ENCODE measurements at places on chromosomes 11 and 22. TPM values are rescaled to one million over a fixed set of nuclear protein-coding genes. Genes with fewer than 3 reads are reported as not detected.
A peak's percentile ranks its signal among the peaks of the same experiment; 100 is the strongest.

The C1QTNF4 gene
- total RNA-seq: 1.8 TPM

The SLC37A2 gene
- 4.2 TPM for total RNA-seq

The ZNF214 gene
- 4.3 TPM for total RNA-seq

The ACAT1 gene
- 42.5 TPM for total RNA-seq

The GAS2 gene
- total RNA-seq: 13.2 TPM

The SEC14L6 gene
- 0.99 TPM for total RNA-seq

The ACTN3 gene
- total RNA-seq: not detected

The PPFIBP2 gene
- total RNA-seq: 34.9 TPM

The OR51E2 gene
- not detected for total RNA-seq

The FREY1 gene
- total RNA-seq: 2.3 TPM

The SMTNL1 gene
- total RNA-seq: not detected

The PTPN5 gene
- total RNA-seq: 0.26 TPM

The CHRM4 gene
- total RNA-seq: not detected

The NCAM1 gene
- total RNA-seq: 26.0 TPM

The FAM180B gene
- 0.66 TPM for total RNA-seq

The DEFB131B gene
- not detected for total RNA-seq

GRCh38 chr22:48099671-48100070, 1337.2 kb downstream of the TBC1D22A start:
- H3K27me3 ChIP-seq: no peaks in the 10 kb centered on the region
- DNase-seq: no peak
- no peak overlapping the region for H3K4me3 ChIP-seq
- H3K36me3 ChIP-seq: no peaks in the 10 kb centered on the region
- no peaks in the 10 kb centered on the region for H3K4me1 ChIP-seq

GRCh38 chr22:21889251-21889990, 22.0 kb upstream of the MAPK1 start:
- no peak overlapping the region for H3K27ac ChIP-seq
- no peak overlapping the region for H3K4me3 ChIP-seq
- DNase-seq: no peak
- H3K27me3 ChIP-seq: no peaks in the 10 kb centered on the region
- no peaks in the 10 kb centered on the region for H3K36me3 ChIP-seq

DNA sequence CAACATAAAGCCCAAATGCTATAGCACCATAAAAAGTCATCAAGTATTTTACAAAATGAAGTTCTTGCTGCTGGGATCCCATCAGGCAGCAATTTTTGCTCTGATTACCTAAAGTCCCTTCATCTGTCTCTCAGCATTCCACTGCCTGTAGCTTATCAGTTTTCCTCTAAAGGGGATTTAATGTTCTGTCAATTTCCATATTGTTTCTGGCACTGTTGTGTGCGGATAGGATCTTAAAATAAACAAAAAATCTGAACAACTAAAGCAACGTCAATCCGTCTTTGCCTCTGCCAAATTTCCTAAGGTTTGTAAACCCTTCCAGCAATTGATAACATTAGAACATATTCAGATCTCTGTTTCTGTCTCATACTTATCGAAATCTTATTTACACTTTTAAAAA, 1126.3 kb upstream of the RAG2 start:
- H3K27ac ChIP-seq: no peak overlapping the region
- no peak for DNase-seq
- no peaks in the 10 kb centered on the region for H3K4me1 ChIP-seq

GRCh38 chr22:23533328-23533762, 46.7 kb downstream of the IGLL1 start:
- no peaks in the 10 kb centered on the region for H3K36me3 ChIP-seq
- H3K27ac ChIP-seq: no peak overlapping the region
- H3K27me3 ChIP-seq: no peaks in the 10 kb centered on the region
- no peak overlapping the region for H3K4me3 ChIP-seq

GRCh38 chr11:68980776-68981065, at the start of gene MRGPRD:
Gene MRGPRD (minus strand): TSS chr11:68980986. CDS start chr11:68980986, 0 bp downstream.
- no peak within 1 kb of the TSS for H3K27ac ChIP-seq
- H3K4me3 ChIP-seq: no peak within 1 kb of the TSS
- DNase-seq: no peak
- no peaks in the 10 kb centered on the region for H3K4me1 ChIP-seq

GRCh38 chr11:55942785-55943392, 6.7 kb upstream of the OR5I1 start:
- H3K4me3 ChIP-seq: no peak overlapping the region
- no peaks in the 10 kb centered on the region for H3K27me3 ChIP-seq
- no peaks in the 10 kb centered on the region for H3K4me1 ChIP-seq
- H3K27ac ChIP-seq: no peak overlapping the region

GRCh38 chr11:695538-696248, at the start of gene TMEM80:
Gene TMEM80 (plus strand): TSS chr11:695816. CDS start chr11:695828, 12 bp downstream.
- DNase-seq: peak; percentile 99
- no peaks in the 10 kb centered on the region for H3K36me3 ChIP-seq
- peaks cover 40% of the 10 kb centered on the region for H3K4me1 ChIP-seq
- no peaks in the 10 kb centered on the region for H3K27me3 ChIP-seq

DNA sequence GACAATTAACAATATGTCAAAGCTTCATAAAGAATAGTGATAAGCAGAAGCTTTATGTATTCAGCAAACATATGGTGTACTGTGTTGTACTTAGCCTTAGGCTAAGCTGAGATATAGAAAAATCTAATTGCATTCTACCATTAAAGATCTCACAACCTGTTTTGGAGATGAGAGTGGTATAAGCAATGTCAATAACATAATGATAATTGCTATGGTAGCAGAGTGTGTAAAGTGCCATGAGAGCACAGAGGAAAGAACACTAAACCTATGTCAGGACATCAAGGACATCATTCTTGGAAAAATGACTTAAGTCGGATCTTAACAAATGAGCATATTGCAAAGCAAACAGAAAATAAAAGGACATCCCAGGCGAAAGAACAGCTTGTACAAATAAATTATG, 28.6 kb upstream of the ANGPTL5 start:
- DNase-seq: no peak
- H3K36me3 ChIP-seq: no peaks in the 10 kb centered on the region
- H3K4me1 ChIP-seq: no peaks in the 10 kb centered on the region
- H3K27me3 ChIP-seq: no peaks in the 10 kb centered on the region

- peaks cover 27% of the 10 kb centered on the region for H3K4me1 ChIP-seq
- no peaks in the 10 kb centered on the region for H3K36me3 ChIP-seq
- H3K4me3 ChIP-seq: no peak overlapping the region
- no peak overlapping the region for H3K27ac ChIP-seq
- no peak for DNase-seq
- H3K27me3 ChIP-seq: no peaks in the 10 kb centered on the region
Measured at GRCh38 chr11:118267486-118267885, 3.4 kb upstream of the MPZL2 start.

GRCh38 chr11:44600261-44600660, 34.8 kb downstream of the CD82 start:
- H3K36me3 ChIP-seq: no peaks in the 10 kb centered on the region
- H3K27ac ChIP-seq: no peak overlapping the region
- no peak for DNase-seq
- H3K27me3 ChIP-seq: no peaks in the 10 kb centered on the region

GRCh38 chr11:45489281-45489905, 176.0 kb downstream of the CHST1 start:
- H3K27ac ChIP-seq: no peak overlapping the region
- H3K4me1 ChIP-seq: no peaks in the 10 kb centered on the region
- H3K36me3 ChIP-seq: no peaks in the 10 kb centered on the region
- no peaks in the 10 kb centered on the region for H3K27me3 ChIP-seq

- no peak overlapping the region for H3K4me3 ChIP-seq
- no peaks in the 10 kb centered on the region for H3K36me3 ChIP-seq
- no peaks in the 10 kb centered on the region for H3K27me3 ChIP-seq
- H3K27ac ChIP-seq: no peak overlapping the region
- H3K4me1 ChIP-seq: peaks cover 10% of the 10 kb centered on the region
- DNase-seq: no peak
Measured at GRCh38 chr22:37234736-37235711, 9.0 kb downstream of the RAC2 start.

DNA sequence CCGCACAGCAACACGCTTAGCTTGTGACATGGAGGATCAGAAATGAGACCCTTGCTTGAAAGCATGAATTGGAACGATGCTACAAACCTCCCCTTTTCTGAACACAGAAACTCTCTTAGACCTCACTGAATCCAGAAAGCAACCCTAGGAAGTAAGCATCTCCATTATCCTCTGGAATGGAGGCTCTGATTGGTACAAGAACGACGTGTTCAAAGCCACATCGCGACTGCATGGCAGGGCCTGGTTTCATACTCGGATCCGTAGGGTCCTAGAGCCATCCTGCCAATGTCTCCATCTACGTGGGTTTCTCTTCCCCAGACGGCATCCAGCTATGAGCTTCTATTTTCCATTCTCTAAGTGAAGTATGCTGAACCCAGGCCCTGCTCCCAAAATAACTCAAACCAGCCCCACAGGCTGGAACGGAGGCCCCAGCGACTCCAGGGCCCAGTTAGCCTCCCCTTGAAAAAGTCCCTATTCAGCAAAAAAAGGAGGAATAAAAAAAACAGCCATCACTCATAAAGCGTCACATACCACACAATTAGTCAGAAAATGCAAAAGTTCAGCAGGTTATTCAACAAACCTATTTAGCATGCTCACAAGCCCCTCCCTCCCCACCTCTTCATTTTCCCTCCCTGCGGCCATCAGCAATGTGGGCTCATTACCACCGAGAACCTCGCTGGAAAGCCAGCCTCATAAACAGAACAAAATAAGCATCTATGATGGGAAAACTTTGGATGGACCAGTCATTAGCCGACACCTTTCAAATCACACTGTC, 7.1 kb upstream of the MN1 start:
- no peaks in the 10 kb centered on the region for H3K36me3 ChIP-seq
- no peak overlapping the region for H3K27ac ChIP-seq
- H3K4me1 ChIP-seq: peaks cover 15% of the 10 kb centered on the region
- no peaks in the 10 kb centered on the region for H3K27me3 ChIP-seq
- no peak for DNase-seq

DNA sequence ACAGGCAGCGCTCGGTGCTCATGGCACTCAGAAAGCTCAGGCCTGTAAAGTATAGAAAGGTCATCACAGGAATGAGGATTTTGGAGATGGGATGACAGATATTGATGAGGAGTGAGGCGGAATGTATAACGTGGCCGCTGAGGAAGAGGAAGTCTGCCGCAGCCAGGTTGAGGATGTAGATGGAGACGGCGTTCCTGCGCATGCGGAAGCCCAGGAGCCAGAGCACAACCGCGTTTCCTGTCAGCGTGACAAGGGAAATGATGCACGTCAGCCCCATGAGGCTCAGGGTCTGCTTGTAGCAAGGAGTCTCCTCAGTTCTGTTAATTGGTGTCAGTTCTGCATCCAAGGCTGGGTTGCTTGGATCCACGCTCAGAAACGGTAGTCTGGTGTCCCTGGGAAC, 33.1 kb upstream of the MRGPRX1 start:
- no peaks in the 10 kb centered on the region for H3K4me1 ChIP-seq
- H3K4me3 ChIP-seq: no peak overlapping the region

DNA sequence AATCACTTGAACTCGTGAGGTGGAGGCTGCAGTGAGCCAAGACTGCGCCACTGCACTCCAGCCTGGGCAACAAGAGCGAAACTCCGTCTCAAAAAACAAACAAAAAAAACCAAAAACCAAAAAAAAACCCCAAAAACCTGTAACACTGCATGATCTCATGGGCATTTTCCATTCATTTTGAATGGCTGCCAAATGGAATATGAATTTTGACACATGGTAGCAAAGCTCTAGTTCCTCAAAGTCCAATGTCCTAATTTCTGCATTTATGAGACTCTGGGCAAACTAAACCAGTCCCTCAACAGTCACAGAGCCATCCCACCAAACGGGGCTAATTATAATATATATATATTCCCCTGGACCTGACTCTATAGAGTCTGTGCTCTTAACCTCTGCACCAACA, 61.8 kb downstream of the SGSM3 start:
- H3K27ac ChIP-seq: no peak overlapping the region
- H3K27me3 ChIP-seq: no peaks in the 10 kb centered on the region
- H3K4me1 ChIP-seq: peaks cover 8% of the 10 kb centered on the region
- H3K4me3 ChIP-seq: no peak overlapping the region

GRCh38 chr22:44354288-44354687, 41.5 kb upstream of the SHISAL1 start:
- no peak overlapping the region for H3K27ac ChIP-seq
- DNase-seq: no peak
- no peaks in the 10 kb centered on the region for H3K4me1 ChIP-seq
- H3K36me3 ChIP-seq: no peaks in the 10 kb centered on the region
- no peak overlapping the region for H3K4me3 ChIP-seq

DNA sequence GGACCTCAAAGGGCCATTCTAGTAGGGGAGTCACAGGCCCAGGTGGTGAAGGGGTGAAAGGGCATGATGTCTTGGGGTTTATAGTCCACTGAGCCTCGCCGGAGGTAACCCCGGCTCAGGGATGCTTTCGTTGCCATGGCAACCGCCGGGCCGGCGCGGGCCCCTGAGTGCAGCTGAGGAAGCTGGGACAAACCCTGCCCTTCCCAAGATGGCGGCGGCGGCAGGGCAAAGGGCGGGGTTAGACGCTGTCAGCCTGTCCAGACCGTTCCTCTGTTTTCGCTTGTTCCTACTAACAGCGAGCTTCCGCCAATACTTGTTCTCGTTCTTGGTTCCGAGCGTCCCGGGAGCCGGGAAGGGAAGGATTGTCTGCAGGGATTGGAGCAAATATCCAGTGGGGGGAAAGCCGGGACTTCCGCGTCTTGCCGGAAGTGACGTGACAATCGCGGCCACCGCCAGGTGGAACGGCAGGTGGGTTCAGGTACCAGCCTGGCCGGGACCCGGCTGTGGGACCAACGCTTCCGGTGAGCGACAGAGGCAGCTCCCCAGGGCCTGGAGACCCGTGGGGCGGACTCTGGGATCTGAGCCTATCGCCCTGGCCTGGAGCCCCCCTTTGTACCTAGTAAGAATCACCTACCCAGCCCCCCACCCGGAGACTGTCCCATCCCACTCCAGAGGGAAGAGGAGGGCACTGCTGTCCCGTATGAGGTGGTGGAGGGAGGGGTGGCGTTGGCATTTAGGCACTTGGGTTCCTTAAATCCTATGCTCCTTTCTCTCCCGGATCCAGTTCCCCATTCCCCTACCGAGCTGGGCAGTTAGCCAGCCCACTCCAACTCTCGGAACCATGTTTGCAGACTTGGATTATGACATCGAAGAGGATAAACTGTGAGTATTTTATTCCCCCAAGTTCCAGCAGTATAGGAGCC, at the start of gene PICK1:
Gene PICK1 (plus strand): TSS at position 436 of the 923 bp plus-strand sequence. CDS start 406 bp downstream, at position 842.
- H3K27me3 ChIP-seq: no peaks in the 10 kb centered on the region
- H3K36me3 ChIP-seq: no peaks in the 10 kb centered on the region

- H3K36me3 ChIP-seq: no peaks in the 10 kb centered on the region
- no peak overlapping the region for H3K4me3 ChIP-seq
- no peaks in the 10 kb centered on the region for H3K4me1 ChIP-seq
- H3K27me3 ChIP-seq: no peaks in the 10 kb centered on the region
- no peak overlapping the region for H3K27ac ChIP-seq
Measured at GRCh38 chr11:18775492-18776292, 15.9 kb downstream of the PTPN5 start.

DNA sequence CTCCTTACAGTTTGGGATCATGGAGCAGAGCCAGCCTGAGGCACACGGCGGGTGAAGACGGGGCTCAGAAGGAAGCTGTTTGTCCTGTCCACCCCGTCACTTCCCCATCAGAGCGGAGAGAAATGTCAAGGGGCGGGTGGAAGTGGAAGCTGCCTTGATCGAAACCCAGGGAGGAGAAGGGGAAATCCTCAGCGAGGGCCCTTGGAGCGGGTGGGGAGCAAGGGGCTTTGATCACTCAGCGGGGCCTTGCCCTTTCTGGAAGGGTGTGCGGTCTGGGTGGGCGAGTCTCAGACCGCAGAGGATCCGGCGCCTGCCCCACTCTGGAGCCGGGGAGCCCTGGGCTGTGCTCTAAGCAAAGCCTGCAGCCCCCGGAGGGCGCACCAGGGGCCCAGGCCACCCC, 320.4 kb downstream of the NTM start:
- peaks cover 6% of the 10 kb centered on the region for H3K27me3 ChIP-seq
- no peak overlapping the region for H3K4me3 ChIP-seq
- H3K4me1 ChIP-seq: peaks cover 8% of the 10 kb centered on the region
- no peak for DNase-seq
- H3K27ac ChIP-seq: no peak overlapping the region

- DNase-seq: peak; percentile 78
- H3K27ac ChIP-seq: peak overlapping the region; percentile 16
- H3K4me1 ChIP-seq: peaks cover 55% of the 10 kb centered on the region
- H3K27me3 ChIP-seq: no peaks in the 10 kb centered on the region
Measured at GRCh38 chr11:1437500-1437899, 47.8 kb downstream of the BRSK2 start.
